Naive thymus-derived CD4-positive, alpha-beta T cell (primary cell): ENCODE measurements at places on chromosomes 4 and X.

- H3K36me3 ChIP-seq = no peaks in the 10 kb centered on the region
- H3K4me1 ChIP-seq = no peaks in the 10 kb centered on the region
- no peak for DNase-seq
These were observed 586.9 kb downstream of the PCDH7 start for GRCh38 chr4:31307029-31307428.

DNA sequence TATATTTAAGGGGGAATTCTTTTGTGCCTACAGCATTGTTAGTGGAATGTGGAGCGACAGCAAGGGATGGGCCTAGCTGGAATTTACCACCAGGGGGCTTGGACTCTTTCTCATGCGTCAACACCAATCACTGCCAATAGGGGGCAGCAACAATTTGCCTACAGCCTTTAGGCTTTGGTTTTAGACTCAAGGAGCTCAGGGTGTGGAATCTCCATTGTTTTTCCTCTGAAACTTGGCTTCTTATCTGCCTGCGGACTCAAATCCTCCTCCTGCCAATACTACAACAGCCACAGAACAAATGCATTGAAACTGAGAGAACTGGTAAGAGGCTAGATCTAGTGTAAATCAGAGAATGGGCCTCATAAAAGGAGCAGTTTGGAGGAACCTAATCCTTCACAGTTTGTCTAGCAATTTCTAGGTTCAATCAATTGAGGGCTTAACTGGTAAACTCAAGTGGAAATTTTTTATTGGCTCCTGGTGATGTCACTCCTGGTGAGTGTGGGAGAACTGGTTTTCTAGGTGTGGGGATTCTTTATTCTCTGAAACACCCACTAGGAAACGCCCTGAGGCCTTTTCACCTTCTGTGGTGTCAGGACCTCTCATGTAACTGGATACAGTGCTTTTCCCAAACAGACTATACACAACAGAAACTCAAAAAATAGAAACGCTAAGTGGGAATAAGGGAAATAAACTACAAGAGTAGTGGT is 27.9 kb upstream of the TMSB4X start:
- peaks cover 39% of the 10 kb centered on the region for H3K4me1 ChIP-seq
- no peaks in the 10 kb centered on the region for H3K36me3 ChIP-seq
- H3K27ac ChIP-seq = peak overlapping the region; percentile 80
- H3K27me3 ChIP-seq = no peaks in the 10 kb centered on the region

DNA sequence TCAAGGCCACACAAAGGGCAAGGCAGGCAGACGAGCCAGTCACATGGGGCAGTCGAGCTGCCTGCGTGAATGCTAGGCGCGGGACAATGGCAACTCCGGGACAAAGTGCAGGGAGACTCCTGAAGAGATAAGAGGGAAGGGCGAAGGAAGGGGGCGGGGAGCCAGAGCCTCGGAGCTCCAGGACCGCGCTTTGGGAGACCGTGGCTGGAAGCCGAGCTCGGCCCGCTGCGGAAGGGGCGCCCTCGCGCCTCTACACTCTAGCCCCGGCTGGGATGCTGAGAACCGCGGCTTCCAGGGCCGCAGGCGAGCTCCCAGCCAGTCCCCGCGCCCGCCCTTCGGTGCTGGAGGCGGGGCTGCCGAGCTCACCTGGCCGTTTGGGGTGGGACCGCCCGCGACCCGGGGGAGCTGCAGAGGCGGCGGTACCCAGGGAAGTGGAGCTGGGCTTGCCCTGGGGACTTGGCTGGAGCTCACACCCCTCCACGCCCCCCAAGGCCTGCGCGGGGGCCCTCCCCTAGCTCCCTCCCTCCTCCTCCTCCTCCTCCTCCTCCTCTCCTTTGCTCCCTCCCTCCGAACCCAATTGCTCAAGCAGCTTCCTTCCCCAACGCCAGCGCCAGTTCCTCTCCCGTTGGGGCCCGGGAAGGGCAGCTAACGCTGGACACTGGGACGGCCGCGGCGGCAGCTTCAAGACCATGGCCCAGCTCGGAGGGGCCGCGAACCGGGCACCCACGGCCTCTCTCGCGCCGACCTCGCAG is at the start of gene SOWAHD:
Gene SOWAHD, plus strand, starts transcription at position 610 of the 752 bp plus-strand sequence. Its CDS starts 80 bp downstream, at position 690.
- no peaks in the 10 kb centered on the region for H3K36me3 ChIP-seq
- peak within 1 kb of the TSS; percentile 76 for H3K27ac ChIP-seq
- peak; percentile 26 for DNase-seq
- no peaks in the 10 kb centered on the region for H3K27me3 ChIP-seq

DNA sequence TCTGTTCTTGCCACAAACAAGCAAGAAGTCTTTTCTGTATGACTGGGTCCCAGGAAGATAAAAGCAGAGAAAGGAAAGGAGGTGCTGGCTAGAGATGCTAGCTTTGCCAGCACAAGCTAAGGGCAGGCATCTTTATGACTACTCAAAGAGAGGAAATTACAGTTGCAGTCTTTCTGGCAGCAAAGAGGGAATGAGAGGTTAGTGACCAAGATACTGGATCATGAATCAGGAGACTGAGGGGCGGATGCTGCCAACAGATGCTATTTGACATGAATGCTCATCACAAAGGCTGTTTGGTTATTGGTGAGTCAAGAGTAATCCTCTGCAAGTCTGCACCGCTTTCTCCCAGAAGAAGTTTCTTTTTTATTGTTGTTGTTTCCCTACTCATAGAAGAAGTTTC is 5.5 kb upstream of the XIAP start:
- H3K4me1 ChIP-seq = no peaks in the 10 kb centered on the region
- no peaks in the 10 kb centered on the region for H3K36me3 ChIP-seq
- H3K27ac ChIP-seq = no peak overlapping the region
- no peaks in the 10 kb centered on the region for H3K27me3 ChIP-seq
- no peak for DNase-seq

DNA sequence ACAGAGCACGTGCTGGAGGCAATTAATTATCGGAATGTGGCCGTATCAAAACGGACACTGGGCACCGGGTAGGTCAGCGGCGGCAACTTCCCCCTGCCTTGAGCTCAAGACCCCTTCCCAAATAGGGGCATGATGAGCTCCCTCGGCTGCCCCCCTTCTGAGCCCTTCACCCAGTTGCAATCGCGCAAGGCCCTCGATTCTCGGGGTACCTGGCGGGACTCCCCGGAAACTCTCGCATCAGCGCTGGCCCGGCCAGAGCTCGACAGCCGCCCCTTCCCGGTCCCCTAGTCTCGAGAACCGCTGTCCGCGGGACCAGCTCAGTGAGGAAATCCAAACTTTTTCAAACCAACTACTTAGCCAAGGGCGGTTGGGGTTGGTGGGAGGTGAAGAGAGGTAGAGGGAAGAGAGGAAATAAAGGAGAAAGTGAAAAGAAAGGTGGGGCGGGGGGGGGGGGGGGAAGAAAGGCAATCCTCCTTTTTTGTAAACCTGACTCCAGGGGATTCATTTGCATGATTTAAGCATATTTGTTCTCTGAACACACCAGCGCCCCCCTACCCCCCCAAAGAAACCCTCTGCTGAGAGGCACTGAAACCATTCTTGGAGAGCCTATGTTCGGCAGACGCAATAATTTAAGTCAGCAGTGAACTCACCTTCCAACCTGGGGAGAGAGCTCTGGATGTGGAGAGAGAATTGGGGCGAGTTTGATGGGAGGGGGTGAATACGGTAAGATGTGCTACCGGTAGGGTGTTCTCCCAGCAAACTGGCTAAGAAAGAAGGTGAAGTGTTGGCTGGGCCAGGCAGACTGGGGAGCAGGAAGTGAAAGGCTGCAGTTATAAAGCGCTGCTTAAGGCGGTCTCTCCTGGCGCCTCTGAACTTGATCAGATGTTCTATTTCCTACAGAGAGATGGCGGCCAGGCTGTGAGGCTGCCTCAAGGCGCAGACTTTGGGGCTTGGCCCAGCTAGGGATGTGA is 2.0 kb upstream of the ZIC3 start:
- H3K4me1 ChIP-seq = peaks cover 4% of the 10 kb centered on the region
- DNase-seq = no peak
- peaks cover 7% of the 10 kb centered on the region for H3K27me3 ChIP-seq
